ENCODE measurements at places on chromosomes 13 and 19.
A peak's percentile ranks its signal among the peaks of the same experiment; 100 is the strongest.

- DNase-seq: no peak
Observed at GRCh38 chr19:3133793-3134116, 2.1 kb upstream of the GNA15 start.

DNA sequence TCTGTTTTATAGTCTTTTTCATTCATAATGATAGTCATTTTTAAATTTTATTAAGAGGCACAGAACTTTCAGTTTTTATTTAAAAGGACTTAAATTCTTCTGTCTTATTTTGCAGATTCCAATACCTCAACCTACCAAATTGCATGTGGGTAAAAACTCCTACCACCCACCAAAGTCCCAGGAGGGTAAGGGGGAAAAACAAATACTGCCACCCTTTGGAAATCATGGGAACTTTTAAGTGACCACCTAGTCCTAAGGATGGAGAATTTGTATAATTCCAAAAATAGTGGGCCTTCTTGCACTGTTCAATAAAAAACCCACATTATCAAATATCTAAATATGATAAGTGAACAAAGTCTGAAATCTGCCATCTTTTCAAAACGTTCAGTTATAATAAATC lies 9.7 kb downstream of the SUPT20H start:
- DNase-seq: no peak

DNA sequence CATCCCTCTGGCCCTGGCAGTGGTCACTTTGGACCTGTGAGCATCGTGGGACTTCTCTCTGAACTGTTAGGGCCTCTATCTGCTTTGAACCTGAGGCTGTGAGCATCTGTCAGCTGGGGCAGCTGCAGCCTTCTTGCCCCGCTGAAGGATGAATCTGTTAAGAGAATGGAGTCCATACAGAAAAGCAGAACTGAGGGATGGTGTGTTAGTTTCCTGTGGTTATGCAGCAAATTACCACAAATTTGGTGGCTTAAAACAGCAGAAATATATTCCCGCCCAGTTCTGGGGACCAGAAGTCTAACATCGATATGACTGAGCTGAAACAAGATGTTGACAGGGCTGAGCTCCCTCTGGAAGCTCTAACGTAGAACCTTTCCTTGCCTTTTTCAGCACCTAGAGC lies 1.6 kb upstream of the ZNF497 start:
- no peak for DNase-seq

DNA sequence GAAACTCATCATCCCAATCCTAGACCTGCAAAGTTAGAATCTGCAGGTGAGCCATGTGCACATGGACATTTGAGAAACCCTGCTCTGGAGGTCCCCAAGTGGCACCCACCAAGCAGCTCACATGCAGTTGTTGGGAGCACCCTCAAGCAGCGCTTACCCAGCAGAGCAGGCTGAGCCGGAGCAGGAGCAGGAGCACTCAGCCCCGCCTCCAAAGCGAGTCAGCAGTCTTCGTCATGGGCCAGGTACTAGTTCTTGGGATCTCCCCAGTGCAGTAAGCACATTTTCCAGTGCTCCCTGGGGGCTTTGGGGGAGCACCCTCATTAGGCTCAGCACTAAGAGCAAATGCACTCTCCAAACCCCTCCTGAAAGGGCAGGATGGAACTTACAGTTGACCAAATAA lies 572.7 kb downstream of the IRS2 start:
- no peak for DNase-seq

DNA sequence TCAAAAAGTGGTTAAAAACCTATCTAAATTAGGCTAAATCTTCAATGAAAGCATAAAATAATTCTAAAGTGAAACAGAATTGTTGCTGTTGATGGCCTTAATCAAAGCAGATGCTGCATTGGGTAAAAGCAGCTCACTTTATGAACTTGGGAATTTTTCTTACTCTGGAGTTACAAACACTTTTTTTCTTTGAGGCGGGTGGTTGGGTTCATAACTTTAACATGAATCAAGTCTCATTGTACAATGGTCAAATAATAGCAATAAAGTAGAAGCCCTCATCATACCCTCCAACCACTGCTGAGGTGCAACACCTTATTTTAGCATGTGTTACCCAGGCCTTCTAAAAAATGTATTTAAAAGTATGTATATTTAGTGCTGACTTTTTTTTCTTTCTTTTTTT lies 29.1 kb downstream of the NUP58 start:
- no peak for DNase-seq

DNA sequence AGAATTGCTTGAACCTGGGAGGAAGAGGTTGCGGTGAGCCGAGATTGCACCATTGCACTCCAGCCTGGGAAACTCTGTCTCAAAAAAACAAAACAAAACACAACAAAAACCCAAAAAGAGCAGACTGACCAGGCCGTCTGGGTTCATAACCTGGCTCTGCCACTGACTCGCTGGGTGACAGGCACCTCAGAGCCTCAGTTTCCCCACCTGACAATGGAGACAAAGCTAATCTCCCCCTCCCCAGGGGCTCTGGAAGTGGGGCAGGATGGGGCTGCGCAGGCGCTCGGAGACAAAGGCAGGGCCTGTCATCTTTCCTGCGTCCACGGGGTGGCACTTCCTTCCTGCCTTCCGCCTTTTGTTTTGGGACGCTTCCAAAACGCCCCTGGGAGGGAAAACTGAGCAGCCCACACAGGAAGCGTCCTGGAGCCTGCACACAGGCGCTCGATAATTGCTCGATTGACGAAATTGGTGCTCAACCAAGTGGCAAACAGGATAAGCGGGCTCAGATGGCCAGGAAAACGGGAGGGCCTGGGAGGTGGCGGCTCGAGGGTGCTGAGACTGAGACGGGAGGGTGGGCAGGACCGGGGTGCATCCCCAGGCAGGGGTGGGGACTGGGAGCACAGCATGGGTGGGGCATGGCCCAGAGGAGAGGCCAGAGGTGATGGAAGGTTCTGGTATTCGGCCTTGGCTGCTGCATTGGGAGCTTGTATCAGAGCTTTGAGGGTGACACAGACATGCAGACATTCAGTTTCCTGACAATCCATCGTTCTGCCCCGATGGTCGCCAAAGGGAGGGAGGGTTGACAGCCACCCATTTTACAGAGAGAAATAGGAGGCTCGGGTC lies 17.8 kb downstream of the SPC24 start:
- peak; percentile 51 for DNase-seq

DNA sequence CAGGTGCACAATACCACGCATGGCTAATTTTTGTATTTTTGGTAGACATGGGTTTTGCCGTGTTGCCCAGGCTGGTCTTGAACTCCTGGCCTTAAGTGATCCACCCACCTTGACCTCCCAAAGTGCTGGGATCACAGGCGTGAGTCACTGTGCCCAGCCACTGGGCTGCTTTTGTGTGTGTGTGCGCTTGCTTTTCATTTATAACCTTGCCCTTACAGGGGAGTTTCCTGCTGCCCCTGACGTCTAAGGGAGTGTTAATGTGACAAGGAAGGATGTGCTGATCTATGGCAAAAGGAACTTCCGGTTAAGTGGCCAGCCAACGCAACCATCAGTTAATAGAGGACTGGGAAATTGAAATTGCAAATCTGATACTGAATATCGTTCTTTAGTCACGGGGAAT lies 57.7 kb downstream of the ING1 start:
- no peak for DNase-seq

GRCh38 chr13:64428196-64428595 lies 2801.9 kb downstream of the PCDH9 start:
- DNase-seq: no peak

- no peak for DNase-seq
Observed at GRCh38 chr13:47033216-47033615, 136.4 kb upstream of the HTR2A start.

- DNase-seq: no peak
Observed at GRCh38 chr13:67318398-67318797, 88.3 kb upstream of the PCDH9 start.

DNA sequence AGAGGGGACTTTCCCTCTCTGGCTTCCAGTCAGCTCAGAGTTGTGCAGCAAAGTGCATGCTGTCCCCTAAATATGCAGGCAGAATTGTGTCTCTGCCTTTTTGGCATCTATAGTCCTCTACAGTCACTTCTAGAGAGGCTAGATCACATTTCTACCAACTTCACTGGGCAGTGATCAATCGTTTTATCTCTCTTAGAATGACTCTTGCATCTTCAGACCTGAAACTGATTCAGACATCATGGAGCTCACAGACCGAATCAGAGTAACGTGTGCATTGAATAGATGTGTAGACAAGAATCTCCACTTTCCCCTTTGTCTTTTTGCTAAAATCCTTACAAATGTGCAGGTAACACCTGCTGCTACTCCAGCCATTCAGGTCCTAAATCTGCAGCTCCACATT lies 6.2 kb downstream of the ZNF253 start:
- DNase-seq: no peak

DNA sequence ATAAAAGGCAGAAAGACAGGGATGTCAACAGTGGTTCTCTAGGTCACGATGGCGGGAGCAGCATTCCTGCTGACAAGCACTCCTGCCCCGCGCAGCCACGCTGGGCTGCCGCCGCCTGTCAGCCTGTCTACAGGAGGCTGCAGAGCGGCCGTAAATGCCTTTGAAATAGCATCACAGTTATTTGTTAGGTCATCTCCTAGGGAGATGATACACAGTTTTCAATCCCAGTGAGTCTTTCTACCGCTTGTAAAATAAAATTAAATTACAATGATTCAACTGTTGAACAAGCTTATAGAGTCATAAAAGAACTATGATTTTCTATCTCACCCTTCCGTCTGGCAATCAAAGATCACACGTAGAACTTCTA lies 7.3 kb upstream of the SLC7A9 start:
- no peak for DNase-seq

DNA sequence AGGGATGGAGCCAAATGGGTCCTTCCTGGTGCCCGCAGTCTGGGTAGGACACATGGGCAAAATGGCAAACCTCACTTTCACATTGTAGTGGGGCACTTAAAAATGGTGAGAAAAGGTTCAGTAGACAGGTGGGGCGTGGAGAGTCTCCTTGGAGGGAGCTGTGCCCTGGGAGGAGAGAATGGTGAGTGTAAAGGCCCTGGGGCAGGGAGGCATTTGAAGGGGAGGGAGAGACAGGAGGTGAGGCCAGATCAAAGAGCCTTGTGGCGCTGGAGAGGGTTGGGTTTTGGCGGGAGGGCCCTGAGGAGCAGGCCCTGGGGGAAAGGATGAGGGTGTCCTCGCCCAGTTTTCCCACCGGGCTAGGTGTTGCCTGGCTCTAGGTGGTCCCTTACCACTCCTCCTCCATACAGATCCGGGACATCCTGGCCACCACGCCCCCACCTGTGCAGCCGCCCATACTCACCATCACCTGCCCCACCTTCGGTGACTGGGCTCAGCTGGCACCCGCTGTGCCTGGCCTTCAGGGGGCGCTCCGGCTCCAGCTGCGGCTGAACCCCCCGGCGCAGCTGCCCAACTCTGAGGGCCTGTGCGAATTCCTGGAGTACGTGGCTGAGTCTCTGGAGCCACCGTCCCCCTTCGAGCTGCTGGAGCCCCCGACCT lies 6.3 kb downstream of the MAP1S start:
- DNase-seq: no peak

GRCh38 chr13:29561918-29562317 lies 33.6 kb downstream of the SLC7A1 start:
- DNase-seq: no peak

DNA sequence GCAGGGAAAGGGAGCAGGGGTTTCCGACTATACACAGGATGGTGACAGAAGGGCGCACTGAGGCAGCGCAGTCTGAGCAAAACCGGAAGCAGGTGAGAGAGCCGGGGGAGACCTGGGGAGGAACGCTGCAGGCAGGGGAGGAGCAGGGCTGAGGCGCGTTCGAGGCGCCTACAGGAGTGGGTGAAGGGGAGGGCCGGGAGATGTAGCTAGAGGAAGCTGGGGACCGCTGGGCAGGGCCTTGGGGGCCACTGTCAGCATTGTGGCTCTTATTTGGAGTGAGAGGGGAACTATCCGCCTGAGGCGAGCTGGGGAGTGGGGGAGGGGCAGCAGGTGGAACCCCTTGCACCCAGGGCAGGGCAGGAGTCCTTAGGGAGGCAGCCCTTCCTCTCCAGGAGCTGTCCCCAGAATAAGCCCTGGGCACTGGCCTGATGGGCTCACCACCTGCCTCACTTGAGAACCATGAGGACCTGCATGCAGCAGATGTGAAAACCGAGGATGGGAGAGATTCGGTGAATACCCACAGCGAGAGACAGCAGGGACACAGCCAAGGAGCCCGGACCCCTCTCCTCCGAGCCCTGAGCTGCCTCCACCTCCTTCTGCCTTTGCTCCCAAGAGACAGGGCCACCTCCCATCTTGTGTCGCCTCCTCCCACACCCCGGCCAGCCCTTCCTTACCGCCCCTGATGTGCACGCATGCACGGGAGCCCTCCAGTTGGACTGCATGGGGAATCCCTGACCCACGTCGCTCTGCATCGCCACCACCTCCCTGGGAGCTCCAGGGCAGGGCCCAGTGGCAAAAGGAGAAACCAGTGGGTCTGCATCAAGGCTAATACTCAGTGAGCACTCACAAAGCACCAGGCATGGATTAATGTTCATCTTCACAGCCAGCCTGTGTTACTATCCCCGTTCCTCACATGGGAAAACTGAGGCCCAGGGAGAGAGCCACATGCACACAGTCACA lies 10.3 kb downstream of the AKT2 start:
- DNase-seq: peak; percentile 30

GRCh38 chr13:108033800-108034707 lies 181.3 kb downstream of the LIG4 start:
- DNase-seq: no peak

DNA sequence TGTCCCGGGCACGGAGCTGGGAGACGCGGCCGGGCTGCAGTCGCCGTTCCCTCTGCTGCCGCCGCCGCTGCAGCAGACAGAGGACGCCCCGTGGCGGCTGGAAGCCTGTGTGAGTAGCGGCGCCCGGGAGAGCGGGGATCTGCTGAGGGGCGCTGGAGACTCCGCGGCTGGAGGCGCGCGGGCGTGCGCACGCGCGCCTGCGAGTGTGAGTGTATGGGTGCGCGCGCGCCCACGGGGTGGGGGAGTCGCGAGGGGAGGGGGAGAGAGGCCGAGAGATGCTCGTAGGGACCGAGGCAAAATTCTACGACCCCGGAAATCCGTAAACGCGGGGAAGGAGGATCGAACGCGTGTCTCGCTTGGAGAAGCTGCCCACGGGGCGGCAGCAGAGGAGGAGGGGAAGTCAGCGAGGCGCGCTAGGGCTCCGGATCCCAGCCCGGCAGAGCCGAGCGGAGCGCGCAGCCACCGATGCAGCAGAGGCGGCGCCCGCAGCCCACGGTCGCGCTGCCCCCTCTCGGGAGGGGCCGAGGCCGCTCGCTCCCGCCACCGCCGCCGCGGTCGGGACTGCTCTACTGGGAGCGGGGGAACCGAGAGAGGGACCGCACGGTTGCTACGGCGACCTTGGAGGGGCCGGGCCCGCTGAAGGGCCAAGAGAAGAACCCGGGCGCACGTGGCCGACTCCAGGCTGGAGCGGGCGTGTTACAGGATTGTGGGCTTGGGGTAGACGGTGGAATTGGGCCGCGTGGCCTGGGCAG lies at the start of gene ENOX1:
Gene ENOX1, minus strand, starts transcription at position 207 of the 752 bp plus-strand sequence.
- peak; percentile 30 for DNase-seq

DNA sequence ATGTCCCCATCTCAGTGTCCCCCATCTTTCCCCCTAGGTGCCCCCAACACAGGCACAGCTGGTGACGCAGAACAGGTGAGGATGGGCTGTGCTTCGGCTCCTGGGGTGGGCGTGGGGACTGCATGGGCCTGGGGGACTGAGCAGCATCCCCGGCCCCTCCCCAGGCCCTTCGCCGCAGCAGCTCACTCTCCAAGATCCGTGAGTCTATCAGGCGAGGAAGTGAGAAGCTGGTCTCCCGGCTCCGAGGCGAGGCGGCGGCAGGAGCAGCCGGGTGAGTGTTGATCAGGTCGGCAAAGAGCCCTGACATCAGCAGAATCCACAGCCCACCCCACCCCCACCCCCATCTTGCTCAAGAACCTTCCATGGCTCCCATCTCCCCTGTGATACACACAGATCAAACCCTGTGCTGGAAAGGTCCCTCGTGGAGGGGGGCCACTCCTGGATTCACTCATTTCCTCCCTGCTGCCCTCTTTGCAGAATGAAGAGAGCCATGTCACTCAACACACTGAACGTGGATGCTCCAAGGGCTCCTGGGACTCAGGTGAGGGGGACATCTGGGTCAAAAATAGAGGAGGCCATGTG lies 10.0 kb downstream of the KLC3 start:
- no peak for DNase-seq

All from activated naive CD4-positive, alpha-beta T cell treated with anti-CD3 and anti-CD28 coated beads, Interleukin-2, amount 50 U/mL, for 16 hours (primary cell).